ENCODE measurements at places on chromosomes 5 and 9.

DNA sequence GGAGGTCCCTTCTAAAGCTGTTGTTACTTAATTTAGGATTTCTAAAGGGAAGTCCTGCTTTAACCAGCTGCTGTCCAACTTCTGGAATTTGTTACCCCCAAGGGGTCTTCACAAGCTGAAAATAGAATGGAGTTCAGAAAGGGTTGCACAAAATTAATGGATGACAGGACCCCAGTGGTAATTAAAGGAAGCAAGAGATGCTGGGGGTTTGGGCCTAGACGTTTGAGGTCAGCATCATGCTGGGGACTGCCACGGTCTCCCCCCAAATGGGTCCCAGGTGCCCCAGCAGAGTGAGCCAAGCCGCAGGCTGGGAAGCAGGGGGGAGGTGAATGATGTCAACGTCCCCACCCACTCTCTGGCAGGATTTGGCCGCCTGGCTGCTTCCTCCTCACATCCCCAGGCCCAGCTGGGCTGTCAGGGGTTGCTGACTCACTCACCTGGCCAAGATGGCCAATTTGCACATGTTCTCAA lies 97.5 kb upstream of the ARAP3 start:
- DNase-seq = no peak

GRCh38 chr9:25205285-25205684 lies 473.0 kb downstream of the TUSC1 start:
- no peak for DNase-seq

DNA sequence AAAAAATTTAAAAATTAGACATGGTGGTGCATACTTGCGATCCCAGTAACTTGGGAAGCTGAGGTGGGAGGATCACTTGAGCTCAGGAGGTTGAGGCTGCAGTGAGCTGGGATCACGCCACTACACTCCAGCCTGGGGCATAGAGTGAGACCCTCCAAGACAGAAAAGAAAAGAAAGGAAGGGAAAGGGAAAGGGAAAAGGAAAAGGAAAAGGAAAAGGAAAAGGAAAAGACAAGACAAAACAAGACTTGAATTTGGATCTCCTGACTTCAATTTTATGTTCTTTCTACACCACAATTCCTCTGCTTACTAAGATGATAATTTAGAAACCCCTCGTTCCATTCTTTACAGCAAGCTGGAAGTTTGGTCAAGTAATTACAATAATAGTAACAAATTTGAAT lies 88.1 kb downstream of the NR6A1 start:
- no peak for DNase-seq

DNA sequence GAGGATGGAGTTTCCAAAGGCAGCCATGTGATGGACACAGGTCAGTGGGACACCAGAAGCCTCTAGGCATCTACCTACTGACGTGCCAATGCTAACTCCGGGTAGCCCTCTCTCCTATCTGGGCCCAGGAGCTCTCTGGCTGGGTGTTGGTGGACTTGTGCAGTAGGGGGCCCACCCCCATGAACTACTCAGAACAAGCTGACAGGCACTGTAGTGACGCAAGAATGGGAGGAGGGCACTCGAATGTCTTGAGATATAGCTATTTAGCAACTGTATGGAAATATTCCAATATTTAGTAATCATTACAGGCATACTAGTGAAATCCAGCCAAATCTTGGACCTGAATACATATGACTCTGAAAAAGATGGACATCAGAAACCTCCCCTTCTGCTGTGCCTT lies 5.7 kb upstream of the DOCK2 start:
- no peak for DNase-seq

DNA sequence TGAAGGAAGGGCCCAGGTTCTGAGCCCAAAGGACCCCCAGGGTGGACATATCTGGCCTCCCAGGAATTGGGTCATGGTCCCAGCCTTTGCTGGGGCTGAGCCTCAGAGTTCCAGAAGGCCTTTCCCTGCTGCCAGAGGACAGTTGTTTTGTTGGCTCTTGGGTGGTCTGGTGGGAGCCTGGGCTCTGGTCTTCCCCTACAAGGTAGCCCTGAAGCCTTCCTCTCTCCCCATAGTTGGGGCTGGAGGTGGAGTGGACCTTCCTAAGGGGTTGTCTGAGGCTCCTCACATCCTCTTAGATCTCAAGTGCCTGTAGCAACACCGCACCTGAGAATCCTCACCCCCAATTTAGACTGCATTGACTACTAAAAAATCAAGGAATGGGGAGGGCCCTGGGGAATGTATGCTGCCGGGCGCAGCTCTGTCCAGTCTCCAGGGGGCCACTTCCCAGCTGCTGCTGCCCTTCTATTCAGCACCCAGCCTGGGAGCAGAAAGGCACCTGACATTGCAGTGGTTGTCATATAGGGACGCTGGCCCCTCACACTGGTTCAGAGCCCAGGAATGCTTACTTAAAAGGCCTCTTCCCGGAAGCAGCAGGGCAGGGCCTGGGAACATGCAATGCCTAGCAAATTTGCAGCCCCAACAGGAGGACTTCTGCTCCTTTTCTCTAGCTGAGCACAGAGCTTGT lies 66.4 kb downstream of the IL31RA start:
- DNase-seq = no peak

DNA sequence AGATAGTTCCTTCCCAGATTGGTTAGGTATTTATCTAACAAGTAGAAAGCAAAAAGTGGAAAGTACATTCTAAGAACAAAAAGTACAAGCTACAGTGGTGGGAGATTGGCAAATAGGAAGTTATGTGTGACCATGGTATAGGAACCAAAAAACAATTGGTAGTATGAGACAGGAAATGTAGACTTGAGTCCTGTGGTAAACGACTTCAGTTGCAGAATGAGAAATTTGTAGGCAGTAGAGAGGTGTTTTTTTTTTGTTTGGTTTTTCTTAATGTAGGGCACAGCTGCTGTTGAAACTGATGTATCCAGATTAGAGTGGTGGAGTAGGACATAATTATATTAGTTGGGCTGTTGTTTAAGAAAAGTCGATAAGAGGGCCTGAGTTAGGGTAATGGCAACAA lies 72.0 kb downstream of the CCNH start:
- no peak for DNase-seq

DNA sequence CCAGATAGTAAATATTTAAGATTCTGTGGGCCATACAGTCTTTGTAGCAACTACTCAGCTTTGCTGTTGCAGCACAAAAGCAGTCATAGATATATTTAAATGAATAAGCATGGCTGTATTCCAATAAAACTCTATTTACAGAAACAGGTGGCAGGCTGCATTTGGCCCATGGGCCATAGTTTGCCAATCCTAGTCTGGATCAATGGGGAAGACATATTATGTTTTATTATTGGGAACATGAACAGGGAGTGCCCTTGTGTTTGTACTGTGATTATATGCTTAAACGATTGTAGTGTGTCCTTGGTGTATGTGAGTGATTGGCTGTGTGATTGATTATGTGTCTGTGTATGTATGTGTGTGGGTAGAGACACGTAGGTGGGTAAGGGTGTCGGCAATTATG lies 12.0 kb upstream of the CCL27 start:
- DNase-seq = no peak

DNA sequence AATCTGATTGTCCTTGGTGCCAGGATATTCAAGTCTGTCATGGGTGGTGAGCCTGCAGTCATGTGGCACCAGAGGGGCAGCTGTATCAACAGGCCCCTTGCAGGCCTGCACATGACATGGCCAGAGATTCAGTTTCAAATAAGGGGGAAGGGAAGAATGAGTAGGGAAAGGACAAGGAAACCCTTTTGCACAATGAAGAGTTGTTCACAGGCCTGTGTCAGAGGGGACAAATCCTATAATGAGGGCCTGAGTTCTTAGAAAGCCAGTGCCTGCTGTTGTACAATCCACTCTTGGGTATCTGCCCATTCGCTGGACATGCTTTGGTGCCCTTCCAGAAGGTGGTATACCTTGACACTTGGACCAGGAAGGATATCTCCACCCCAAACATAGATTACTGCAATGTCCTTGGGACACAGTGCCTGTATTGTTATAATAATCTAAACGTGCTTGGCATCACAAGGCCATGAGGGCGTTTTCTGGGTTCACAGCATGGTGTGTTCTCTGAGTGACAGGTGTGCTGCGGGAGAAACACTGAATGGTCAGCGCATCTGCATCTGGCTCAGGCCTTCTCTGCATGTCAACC lies 1.9 kb upstream of the TMEM171 start:
- peak; percentile 63 for DNase-seq

DNA sequence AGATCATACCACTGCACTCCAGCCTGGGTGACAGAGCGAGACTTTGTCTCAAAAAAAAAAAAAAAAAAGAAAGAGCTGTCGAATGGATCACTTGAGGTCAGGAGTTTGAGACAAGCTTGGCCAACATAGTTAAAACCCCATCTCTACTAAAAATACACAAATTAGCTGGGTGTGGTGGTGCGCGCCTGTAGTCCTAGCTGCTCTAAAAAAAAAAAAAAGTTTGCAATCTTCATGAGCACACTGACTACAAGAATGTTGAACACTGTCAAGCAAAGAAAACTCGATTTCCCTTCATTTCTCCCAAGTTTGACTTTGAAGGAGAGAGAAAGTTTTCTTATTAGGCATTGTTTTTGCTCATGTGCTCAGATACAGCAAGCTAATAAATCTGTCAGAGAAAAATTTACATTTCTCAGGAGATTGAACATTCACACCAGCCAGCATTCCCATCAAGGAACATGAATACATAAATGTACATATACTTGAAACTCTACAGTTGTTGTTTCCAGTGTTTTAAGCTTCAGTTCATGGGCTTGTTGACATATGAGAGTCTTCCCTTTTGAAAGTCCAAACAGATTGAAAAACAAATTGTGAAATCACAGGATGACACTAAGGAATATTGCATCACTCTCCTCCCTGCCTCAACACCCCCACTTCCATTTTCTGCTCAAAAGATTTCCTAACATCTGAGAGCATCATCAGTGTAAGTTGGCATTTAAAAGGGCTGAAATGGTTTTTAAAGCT lies 81.8 kb downstream of the ARRDC3 start:
- DNase-seq = no peak

- no peak for DNase-seq
These were observed 135.8 kb upstream of the TMEM161B start for GRCh38 chr5:88404405-88404804.

DNA sequence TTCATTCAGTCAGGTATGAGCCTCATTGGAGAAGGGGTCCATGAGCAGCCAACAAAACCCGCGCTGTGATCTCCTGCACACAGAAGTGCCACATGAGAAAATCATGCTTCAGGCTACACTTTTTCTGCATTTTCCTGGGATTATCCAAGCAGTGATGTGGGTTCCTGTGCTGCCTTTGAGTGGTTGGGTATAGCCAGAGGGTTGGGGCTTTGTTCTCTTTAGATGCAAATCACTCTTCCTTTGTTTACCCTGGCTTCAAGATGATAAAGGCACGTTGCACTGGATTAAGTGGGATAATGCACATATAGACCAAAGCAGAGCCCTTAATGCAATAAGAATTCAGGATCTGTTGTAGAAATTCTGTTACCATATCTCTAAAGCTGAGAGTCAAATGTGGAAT lies 18.7 kb downstream of the ECM2 start:
- DNase-seq = no peak

GRCh38 chr5:16759147-16759773 lies 142.5 kb upstream of the RETREG1 start:
- DNase-seq = no peak

- no peak for DNase-seq
These were observed 42.3 kb downstream of the MACROH2A1 start for GRCh38 chr5:135356522-135357318.

- no peak for DNase-seq
These were observed 86.9 kb upstream of the CTNNA1 start for GRCh38 chr5:138666226-138666742.

GRCh38 chr5:178429491-178430185 lies 160.6 kb downstream of the COL23A1 start:
- DNase-seq = no peak

DNA sequence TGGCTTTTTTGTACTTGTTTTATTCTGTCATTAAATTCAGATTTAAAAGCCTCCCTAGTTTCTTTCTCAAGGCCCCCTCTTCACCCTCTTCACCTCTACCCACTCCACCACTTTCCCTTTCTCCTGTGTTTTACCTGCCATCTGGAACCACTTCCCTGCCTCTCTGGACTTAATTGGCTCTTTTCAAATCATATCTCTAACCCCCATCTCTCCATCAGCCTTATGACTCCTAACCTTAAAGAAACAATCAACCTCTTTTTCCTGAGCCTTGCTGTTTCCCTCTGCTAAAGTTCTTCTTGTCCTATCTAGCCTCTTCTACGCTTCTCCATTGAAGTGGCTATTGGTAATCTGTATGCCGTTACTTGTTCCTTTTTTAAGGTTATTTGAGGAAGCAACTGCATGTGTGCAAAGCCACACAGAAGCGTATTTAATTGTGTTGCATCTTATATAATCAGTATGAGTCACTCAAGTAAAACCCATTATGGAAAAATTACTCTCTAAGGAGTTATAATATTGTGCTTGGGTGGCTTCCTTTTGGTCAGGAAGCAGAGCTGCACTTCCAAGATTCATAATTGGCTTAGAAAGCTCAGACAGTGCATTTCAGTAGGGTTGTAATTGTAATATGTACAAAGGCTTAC lies 653.6 kb upstream of the ITGA1 start:
- no peak for DNase-seq

GRCh38 chr5:116212225-116212624 lies 127.4 kb downstream of the COMMD10 start:
- no peak for DNase-seq

DNA sequence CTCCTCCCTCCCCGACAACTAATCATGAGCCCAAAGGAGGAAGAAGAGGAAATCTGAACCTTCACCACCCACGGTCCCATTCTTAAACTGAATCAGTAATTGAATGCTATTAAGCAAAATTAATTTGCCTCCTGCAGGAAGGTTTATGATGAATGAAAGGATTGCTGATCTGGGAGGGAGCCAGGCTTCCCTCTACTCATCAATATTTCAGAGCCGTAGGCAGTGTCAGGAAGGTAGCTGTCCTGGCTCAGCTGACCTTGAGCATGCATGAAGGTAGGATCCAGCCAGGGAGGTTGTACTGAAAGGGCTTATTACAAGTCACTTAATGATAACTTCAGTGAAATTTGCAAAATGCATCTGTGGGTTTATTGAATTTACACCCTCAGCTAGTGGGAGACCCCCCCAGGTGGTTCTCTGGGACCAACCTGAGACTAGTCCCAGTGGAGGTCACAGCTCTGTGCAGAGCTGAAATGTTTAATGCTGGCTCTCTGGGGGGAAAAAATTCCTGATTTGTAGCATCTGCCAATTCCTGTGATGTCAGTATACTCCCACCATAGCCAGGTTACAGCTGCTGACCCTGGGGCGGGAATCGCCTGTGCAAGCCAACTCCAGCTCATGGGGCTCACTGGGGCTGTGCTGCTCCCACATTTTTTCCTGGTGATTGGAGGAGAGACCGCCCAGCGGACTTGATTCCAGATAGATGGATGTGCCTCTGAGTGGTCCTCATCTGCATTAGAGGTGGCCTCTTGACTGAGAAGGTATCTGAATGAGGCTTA lies 47.9 kb upstream of the NCS1 start:
- no peak for DNase-seq

DNA sequence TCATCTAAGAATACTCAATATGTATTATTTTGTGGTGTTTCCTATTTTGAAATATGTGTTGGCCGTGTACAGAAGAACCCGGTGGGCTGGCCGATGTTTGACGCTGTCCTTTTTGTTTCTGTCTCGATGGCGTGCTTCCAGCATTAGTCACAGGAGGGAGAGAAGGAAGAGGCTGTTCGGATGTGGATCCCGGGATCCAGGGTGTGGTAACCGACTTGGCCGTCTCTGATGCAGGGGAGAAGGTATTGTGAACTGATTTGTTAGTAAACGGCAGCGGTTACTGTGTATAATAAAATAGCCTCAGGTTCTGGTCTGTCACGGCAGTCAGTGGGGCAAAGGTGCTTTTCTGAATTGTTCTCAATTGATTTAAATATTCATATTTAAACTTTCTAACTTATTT lies 275.0 kb downstream of the ARHGEF28 start:
- peak; percentile 28 for DNase-seq

- DNase-seq = no peak
These were observed 182.8 kb downstream of the GDNF start for GRCh38 chr5:37657046-37657445.

- DNase-seq = no peak
These were observed 493.5 kb downstream of the IRX1 start for GRCh38 chr5:4089087-4089486.

Measured in SK-MEL-5 (cell line).